GM12864 (cell line): ENCODE measurements at places on chromosomes 13 and 19.

DNA sequence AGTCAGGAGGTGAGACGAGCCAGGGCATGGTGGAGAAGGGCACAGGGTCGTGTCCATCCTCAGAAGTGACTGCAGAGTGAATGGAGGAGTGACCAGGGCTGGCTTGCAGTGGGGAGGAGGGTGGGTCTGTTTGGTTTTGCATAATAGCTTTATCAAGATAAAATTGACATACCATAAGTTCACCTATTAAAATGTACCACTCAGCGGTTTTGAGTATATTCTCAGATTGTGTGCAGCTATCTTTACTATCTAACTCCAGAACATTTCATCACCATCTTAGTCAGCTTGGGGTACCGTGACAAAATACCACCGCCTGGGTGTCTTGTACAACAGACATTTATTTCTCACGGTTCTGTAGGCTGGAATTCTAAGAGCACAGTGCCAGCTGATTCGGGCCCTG, 13.2 kb downstream of the ZNF8 start:
- DNase-seq: no peak

- no peak for DNase-seq
These were observed 638 bp downstream of the ANKRD27 start for GRCh38 chr19:32674153-32674930.

DNA sequence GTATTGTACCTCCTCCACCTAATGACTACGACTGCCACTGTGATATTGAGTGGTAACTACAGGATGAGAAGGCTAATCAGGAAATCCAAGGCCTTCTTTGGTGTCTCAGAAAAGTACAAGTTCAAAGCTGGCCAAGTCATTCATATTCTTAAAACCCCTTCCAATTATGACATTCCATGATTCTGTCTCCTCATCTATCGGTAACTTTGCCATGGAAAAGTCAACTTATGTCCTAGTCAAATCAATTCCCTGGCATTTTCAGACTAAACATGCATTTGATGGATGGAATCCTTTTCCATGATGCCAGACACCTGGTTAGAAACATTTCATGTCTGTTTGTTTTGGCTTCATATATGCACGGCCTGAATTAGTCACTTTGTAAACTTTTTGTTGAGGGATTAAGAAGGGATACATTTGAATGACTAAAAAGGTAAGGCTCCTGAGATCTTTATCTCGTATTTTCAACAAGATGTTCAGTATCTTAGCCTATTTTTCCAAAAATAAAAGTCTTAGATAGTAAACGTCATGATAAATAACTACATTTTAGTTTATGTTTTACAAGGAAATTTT, 186.5 kb downstream of the NHLRC3 start:
- no peak for DNase-seq

DNA sequence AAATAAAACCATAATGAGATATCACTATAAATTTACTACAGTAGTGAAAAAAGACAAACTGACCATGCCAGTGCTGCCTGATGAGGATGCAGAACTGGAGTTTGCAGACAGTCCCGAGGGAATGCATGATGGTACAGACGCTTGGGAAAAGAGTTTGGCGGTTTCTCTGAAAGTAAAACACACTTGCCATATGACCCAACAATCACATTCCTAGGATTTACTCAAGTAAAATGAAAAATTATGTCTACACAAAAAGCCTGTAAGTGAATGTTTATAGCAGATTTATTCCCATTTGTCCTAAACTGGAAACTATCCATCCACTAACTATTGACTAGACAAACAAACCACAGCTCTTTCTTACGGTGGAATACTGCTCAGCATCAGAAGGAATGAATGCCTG, 271.0 kb downstream of the DNAJC15 start:
- no peak for DNase-seq

GRCh38 chr19:13827656-13828055, 32.4 kb downstream of the ZSWIM4 start:
- DNase-seq: no peak

- DNase-seq: no peak
These were observed 141.2 kb downstream of the URI1 start for GRCh38 chr19:30083125-30083681.

- no peak for DNase-seq
These were observed 94.3 kb upstream of the NBEA start for GRCh38 chr13:34847766-34848165.

- no peak for DNase-seq
These were observed 207.6 kb downstream of the DACH1 start for GRCh38 chr13:71659404-71659803.

- DNase-seq: no peak
These were observed 137.5 kb downstream of the DCLK1 start for GRCh38 chr13:35993686-35994085.

DNA sequence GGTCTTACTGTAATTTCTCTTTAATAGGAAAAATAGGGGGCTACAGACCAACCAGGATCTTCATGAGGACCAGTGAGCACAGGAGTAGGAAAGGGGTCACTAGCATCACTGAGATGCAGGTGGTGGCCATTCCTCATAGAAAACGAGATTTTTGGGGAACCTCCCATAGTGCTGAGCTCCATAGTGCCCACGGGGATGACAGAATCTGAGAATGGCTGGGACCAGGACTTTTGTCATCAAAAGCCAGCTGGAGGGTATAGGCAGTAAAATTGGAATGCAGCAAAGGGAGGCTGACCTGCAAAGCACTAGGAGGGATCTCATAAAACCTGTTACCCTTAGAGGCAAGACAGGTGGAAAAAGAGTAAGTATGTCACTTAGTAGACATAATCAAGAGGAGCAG, 28.4 kb upstream of the CEACAM21 start:
- DNase-seq: no peak

DNA sequence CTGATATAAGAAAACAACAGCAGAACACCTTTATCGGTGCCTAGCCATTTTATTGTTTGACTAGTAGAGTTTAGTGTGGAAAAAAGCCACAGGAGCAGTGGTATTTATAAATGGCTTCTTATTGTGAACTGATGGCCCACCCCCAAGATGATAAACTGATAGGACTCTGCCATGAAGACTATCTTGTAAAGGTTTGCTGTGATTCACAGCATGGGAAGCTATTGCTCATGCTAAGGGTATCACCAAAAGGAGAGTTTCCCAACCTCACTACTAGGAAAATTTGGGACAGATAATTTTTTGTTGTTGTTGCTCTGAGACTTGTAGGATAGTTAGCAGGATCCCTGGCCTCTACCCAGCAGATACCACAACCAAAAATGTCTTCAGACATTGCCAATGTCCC, 12.0 kb upstream of the SLC7A1 start:
- no peak for DNase-seq

- DNase-seq: no peak
These were observed 45.5 kb downstream of the LYL1 start for GRCh38 chr19:13057147-13057572.

GRCh38 chr19:57583521-57584416, at the start of gene ZIK1:
Gene ZIK1 (plus strand): TSS chr19:57584145. CDS start chr19:57584357, 212 bp downstream.
- DNase-seq: peak; percentile 87

GRCh38 chr19:3995607-3996006, 10.3 kb upstream of the EEF2 start:
- DNase-seq: no peak

GRCh38 chr19:46791944-46792343, 3.5 kb upstream of the SLC1A5 start:
- DNase-seq: no peak

- DNase-seq: no peak
These were observed 13.4 kb downstream of the PKN1 start for GRCh38 chr19:14446336-14447036.

DNA sequence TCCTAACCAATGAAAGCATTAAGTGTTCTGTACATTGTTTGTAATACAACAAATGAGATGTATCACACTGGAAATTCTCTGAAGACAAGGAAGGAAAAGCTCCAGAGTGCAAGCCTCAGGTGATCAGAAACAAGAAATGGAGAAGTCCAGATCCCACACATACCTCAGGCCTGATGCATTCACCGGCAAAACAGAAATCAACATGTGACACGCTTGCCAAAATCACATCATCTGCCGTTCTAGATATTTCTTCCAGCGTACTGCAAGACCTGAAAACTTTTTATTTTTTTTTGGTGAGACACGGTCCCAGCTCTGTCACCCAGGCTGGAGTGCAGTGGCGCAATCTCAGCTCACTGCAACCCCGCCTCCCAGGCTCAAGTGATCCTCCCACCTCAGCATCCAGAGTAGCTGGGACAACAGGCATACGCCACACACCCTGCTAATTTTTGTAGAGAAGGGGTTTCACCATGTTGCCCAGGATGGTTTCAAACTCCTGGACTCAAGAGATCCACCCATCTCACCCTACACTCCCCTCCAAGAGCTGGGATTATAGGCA, 48.6 kb downstream of the FOXO1 start:
- no peak for DNase-seq

- DNase-seq: no peak
These were observed 447 bp downstream of the NFKBIB start for GRCh38 chr19:38900202-38900629.

DNA sequence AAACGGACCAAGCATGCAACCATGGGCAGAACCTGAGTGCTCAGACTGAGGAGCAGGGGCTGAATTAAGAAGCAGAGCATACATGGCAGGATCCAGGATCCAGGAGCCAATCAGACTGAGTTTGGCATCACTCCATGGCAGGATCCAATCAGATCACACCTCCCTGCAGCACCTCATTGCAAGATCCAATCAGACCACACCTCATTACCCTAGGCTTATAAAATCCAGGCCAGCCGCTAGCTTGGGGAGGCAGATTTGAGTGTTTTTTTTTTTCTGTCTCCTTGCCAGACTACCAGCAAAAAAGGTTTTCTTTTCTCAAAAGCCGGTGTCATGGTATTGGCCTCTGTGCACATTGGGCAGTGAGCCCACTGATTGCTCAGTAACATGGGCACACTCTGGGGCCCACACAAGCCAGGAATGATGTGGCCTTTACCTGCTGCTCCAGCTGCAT, 127.9 kb upstream of the GJB6 start:
- no peak for DNase-seq

DNA sequence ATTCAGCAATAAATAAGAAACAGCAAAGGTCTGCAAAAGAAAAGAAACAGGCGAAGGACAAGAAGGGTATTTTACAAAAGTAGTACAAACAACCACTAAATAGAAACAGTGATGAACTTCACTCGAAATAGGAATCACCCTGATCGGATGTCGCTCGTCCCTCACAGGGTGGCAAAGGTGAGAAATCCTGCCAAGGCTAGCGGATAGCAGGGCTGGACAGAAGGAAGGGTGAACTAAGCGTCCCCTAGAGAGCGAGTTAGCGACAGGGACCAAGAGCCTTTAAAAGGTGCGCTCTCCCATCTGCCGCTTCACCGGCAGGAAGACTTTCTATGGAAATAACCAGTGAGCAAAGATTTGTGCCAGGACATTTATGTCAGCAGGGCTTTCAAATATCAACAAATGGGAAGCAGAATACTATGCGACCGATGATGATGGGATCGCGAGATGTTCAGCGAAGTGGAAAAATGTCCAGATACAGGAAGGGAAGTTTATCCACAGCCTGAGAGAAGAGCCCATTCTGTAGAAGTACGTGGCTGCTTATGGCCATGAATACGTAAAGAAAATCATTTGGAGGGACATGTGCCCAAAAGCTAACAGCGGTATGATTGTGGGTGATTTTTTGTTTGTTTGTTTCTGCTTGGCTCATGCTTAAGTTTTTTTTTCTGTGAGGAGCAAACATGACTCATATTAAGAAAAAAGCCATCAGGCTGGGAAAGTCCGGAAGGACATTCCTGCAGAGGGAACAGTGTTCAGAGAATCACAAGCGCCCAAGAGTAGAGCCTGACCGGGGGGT, 18.9 kb downstream of the ELAVL1 start:
- DNase-seq: no peak

GRCh38 chr13:35530147-35530546, 53.7 kb upstream of the MAB21L1 start:
- DNase-seq: no peak

- no peak for DNase-seq
These were observed 9.3 kb downstream of the HOOK2 start for GRCh38 chr19:12766051-12766521.

GRCh38 chr13:51328488-51328887, 11.0 kb upstream of the SERPINE3 start:
- DNase-seq: no peak

- no peak for DNase-seq
These were observed 71.6 kb upstream of the SLITRK1 start for GRCh38 chr13:83953916-83954315.

DNA sequence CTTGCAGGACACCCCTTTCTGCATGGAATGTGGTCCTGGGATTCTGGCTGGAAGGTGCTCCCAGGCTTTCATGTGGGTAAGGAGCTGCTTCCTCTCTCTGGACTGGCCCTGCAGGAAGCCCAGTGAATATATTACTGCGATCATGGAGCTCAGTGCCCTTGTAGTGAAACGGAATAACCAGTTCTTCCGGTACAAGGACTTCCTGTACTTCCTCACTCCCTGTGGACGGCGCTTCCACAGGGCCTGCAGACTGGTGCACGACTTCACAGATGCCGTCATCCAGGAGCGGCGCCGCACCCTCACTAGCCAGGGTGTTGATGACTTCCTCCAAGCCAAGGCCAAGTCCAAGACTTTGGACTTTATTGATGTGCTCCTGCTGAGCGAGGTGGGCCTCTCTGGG, 8.0 kb downstream of the CYP4F8 start:
- DNase-seq: no peak

- no peak for DNase-seq
These were observed 18.7 kb upstream of the SLAIN1 start for GRCh38 chr13:77678691-77679235.

GRCh38 chr13:87893186-87893585, 222.0 kb downstream of the SLITRK5 start:
- DNase-seq: no peak

GRCh38 chr19:10118960-10119359, 739 bp downstream of the EIF3G start:
- no peak for DNase-seq

DNA sequence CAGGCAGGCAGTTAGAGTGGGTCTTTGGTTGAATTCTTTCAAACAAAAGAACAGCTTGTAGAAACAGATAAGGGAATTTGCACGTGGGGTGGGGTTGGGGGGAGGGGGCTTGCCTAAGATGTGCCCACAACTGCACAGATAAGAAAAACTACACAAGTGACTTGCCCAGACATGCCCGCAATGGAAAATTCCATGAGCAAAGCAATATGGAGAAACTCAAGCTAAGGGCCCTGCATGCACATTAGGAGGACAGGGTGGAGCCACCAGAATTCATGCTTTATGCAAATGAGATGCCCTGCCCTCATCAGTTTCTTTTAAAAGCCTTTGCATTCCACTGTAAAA, 755.6 kb upstream of the MIR17HG start:
- DNase-seq: no peak

GRCh38 chr19:32436692-32437091, 31.1 kb downstream of the DPY19L3 start:
- DNase-seq: no peak

- no peak for DNase-seq
These were observed 233.7 kb upstream of the SOX21 start for GRCh38 chr13:94946039-94946438.
